Neural progenitor cell (in vitro differentiated cells): ENCODE measurements at places on chromosomes 12 and 14. TPM values are rescaled to one million over a fixed set of nuclear protein-coding genes. Genes with fewer than 3 reads are reported as not detected.
A peak's percentile ranks its signal among the peaks of the same experiment; 100 is the strongest.

Gene MAPKAPK5
- total RNA-seq, result 70.8 and 89.8 TPM in 2 replicates

GRCh38 chr14:40188006-40188405 is 755.8 kb upstream of the FBXO33 start:
- DNase-seq, result no peak
- no peaks in the 10 kb centered on the region for H3K27me3 ChIP-seq
- no peaks in the 10 kb centered on the region for H3K36me3 ChIP-seq

DNA sequence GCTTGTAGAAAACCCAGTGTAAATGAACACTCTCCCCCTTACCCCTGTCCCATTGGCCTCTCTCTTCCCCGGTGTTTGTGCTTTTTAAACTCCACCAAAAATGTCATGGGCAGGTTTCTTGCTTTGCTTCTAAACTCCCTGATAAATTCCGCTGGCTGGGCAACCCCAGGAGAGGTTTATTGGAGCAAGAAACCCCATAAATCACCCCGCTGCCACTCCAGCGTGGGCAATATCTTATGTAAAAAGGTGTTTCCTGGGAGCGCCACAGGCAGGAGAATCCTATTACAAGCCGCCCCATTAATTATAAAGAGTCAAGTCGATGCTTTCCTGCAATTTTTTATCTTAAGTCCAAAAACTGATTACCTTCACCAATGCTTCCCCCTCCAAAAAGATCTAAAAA is 22.8 kb downstream of the LHX5 start:
- no peak for DNase-seq
- no peak overlapping the region for H3K4me3 ChIP-seq
- H3K36me3 ChIP-seq, result no peaks in the 10 kb centered on the region
- no peaks in the 10 kb centered on the region for H3K4me1 ChIP-seq
- no peak overlapping the region for H3K27ac ChIP-seq
- no peaks in the 10 kb centered on the region for H3K27me3 ChIP-seq

DNA sequence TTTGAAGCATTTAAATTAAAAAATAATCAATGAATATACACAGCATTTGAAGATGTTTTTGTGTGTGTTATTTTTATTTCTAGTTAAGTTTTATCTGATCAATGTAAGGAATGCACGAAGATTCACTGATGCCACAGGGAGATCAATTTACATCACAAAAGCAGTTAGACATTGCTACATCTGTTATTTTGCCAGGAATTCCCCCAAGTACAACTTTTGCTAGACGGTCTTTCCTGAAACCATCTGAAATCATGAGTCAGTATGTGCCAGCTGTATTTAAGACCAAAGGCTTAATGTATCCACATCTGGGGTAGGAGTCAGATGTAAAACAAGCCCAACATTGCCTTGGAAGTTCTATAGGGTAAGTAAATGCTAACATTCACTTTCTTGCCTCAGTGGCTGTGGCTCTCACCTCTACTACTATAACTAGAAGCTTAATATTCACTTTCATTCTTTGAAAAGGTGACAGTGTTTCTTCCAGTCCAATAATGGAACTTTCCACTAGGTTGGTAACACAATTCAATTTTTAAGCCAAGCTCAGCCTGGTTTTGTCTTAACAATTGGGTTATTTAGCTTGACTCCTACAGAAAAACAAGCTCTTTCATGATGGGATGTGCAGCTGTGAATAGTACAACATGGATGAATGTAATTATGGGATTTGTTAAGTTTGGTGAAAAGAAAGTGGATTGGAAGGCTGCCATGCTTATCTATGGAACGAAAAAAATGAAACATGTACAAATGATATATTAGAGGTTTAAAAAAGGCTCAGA is 385.4 kb upstream of the TMEM132C start:
- DNase-seq, result no peak
- H3K27ac ChIP-seq, result no peak overlapping the region
- H3K27me3 ChIP-seq, result no peaks in the 10 kb centered on the region
- H3K4me1 ChIP-seq, result no peaks in the 10 kb centered on the region
- H3K36me3 ChIP-seq, result no peaks in the 10 kb centered on the region

Gene LRRC10
- not detected in 2 replicates for total RNA-seq

DNA sequence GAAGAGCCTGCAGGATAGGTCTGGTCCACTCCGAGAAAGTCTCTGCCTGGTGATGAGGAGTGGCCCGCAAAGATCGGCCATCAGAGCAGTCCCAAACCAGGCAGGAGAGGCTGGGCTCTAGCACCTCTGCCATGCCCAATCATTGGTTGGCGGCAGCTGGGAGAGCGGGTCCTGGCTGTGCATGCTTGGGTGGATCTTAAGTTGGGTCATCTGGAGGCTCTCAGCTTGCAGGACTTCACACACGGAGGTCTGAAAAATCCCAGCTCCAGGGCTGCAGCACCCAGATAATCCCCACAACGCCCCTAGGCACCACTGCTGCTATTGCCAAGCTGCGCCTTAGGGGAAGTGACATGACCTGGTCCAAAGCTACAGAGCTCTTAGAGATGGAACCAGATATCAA is 766.7 kb upstream of the TBX3 start:
- no peak for DNase-seq
- H3K27me3 ChIP-seq, result peaks cover 46% of the 10 kb centered on the region
- no peak overlapping the region for H3K4me3 ChIP-seq
- H3K4me1 ChIP-seq, result peaks cover 16% of the 10 kb centered on the region

DNA sequence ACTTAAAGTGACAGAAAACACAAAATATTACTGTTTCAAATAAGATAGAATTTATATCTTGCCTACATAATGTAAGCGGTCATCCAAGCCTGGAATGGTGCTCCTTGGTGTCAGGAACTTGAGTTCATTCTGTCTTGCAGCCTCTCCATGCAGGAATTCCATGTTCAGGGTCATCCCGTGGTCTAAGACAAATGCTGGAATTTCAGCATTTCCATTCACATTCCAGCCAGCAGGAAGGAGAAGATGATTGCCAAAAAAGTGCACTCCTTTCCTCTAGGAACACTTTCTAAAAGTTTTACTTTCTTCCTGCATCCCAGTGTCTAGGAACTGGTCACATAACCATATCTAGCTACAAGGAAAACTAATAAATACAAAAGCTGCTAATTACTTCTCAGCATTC is 106.3 kb downstream of the PTPRO start:
- H3K27ac ChIP-seq, result no peak overlapping the region
- H3K27me3 ChIP-seq, result no peaks in the 10 kb centered on the region
- no peak for DNase-seq
- no peaks in the 10 kb centered on the region for H3K36me3 ChIP-seq

DNA sequence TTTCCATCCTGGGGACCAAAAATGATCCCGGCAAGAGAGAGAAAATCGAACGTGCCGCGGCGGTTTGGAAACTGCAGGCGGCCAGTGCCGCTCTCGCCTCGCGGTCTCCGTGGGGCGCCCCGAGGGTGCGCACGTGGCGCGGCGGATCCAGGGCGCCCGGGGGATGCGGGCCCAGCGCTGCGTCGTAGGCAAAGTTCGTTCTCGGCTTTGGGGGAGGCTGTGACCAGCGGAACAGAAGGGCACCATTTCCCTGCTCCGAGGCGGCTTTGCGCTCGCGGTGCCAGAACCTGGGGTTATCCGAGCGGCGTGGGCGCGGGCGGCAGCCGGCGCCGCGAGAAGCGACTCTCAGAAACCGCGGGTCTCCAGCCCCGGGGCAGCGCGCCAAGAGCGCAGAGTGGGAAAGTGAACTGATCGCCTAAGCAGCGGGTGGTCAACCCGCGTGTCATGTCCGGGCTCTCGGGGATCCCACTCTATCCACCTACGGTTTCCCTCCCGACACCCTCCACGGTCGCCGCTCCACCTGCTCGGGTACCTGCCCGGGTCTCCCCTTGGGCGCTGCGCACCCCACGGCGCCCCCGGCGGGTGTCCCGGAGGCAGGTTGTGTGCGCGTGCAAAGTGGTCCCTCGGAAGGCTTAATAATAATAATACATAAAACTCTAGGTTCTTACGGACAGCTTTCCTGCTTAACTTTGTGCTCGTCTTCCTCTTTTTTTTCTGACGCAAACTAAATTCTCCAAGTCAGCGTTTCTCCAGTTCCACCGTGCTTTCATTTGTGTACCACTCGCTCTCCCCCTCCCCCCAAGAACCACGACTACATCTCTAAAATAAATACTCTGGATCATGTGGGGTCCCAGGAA is 1.2 kb downstream of the ESRRB start:
- peaks cover 100% of the 10 kb centered on the region for H3K27me3 ChIP-seq
- peaks cover 22% of the 10 kb centered on the region for H3K4me1 ChIP-seq
- DNase-seq, result peak; percentile 40
- no peaks in the 10 kb centered on the region for H3K36me3 ChIP-seq
- H3K4me3 ChIP-seq, result peak overlapping the region; percentile 65

DNA sequence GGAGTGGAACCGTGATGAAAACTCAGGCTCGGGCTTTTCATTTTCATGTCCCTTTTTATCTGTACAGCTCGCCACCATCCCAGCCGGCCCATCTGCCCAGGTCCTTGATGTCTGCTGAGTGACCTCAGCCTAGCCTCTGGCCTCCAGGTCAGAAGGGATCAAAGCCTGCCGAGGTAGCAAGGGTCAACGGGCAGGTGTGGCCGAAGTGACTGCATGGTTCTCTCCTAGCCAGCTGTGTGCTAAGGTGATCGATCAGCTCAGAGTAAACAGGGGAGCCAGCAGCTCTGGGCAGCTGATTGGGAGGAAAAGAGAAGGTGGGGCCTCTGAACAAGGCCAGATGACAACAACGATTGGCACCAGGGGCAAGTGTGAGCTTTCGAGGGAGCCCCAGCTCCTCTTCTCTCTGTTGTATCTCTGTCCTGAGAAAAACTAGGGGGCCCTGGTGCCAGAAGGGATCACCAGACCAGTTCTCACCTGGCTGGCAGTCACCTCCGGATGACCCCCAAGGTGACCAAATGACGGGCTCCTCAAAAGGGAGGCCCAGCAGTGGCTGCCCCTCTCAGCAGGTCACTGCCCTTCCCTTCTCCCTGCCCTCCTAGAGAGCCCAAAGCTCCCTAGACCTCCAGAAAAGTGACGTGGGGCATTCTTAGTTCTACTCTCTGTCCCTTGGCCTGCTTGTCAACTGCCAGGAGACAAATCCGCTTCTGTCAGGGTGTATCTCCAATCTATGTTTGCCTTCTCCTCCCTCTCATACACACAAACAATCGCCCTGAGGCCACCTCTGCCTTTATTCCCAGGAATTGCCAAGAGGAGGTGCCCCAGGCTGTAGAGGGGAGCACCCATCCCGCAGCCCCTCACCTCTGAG is 3.4 kb downstream of the SLC6A12 start:
- no peaks in the 10 kb centered on the region for H3K36me3 ChIP-seq
- peaks cover 92% of the 10 kb centered on the region for H3K27me3 ChIP-seq
- H3K27ac ChIP-seq, result no peak overlapping the region
- H3K4me3 ChIP-seq, result no peak overlapping the region
- no peak for DNase-seq

GRCh38 chr12:24553259-24553658 is 395.6 kb downstream of the BCAT1 start:
- no peak overlapping the region for H3K4me3 ChIP-seq
- H3K4me1 ChIP-seq, result peaks cover 29% of the 10 kb centered on the region
- DNase-seq, result no peak
- no peak overlapping the region for H3K27ac ChIP-seq

Gene P2RX7
- total RNA-seq, result 0.46 and 0.71 TPM in 2 replicates

DNA sequence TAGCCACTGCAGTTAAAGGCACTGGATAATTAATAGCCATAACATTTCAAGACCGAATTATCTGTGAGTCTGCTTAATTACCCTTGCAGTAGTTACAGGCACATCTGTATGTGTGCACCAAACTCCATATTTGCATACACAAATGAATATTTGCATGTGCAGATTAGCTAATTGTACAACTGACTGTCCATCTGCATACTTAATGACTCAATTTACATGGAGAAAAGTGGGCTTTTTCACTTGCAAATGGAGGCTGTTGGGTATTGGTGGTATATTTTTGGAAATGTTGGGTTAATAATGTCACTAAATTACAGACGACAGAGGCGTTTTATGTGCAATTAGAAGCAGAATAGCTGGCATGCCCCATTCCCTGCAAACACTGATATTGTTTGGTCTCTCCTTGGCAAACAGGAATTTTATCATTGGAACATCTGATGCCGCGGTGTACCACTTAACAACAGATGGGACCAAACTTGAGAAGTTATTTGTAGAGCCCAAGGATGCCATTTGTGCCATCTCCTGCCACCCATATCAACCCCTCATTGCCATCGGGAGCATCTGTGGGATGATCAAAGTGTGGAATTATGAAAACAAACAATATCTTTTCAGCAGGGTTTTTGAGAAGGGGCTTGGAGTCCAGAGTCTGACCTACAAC is 39.6 kb downstream of the CFAP251 start:
- no peaks in the 10 kb centered on the region for H3K27me3 ChIP-seq
- peaks cover 3% of the 10 kb centered on the region for H3K4me1 ChIP-seq
- DNase-seq, result no peak
- H3K36me3 ChIP-seq, result no peaks in the 10 kb centered on the region
- H3K27ac ChIP-seq, result no peak overlapping the region

Gene ADAMTS20
- 8.6 and 10.9 TPM in 2 replicates for total RNA-seq

DNA sequence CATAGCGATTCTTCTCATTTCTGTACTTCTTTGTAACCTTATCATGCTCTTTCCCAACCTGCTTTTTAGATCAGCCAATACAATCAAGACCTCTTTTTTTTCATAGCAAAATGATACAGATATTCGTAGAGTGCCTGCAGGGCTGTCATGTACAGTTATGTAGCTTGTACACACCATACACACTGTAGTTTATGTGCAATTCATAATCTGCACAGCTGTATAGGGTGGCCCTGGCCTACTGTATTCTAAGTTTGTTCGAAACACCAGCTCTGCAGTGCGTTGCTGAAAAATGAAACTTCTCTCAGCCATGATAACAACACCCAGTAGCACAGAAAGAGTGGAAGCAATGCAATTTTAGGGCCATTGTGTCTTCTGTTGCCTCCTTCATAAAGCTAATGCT is 15.7 kb upstream of the PALS1 start:
- no peak overlapping the region for H3K4me3 ChIP-seq
- no peak overlapping the region for H3K27ac ChIP-seq
- no peaks in the 10 kb centered on the region for H3K4me1 ChIP-seq
- no peaks in the 10 kb centered on the region for H3K36me3 ChIP-seq

DNA sequence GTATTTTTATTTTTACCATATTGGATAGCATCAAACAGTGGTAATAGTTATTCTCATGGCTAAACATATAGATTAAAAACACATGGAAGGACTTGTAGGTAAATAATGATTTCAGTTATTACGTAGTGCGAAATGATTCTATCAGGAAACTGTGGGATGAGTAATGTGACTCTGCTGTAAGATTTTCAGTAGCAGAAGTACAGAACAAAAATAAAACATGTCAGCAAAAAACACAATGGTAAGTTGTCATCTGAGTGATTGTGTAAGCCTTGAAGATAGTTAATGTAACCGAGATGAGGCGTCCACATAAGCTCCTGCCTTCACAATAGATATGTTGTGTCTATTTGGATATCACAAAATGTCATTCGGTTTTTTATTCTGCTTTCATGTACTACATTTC is 99.8 kb downstream of the BORCS5 start:
- H3K4me3 ChIP-seq, result no peak overlapping the region
- no peak for DNase-seq
- H3K27ac ChIP-seq, result no peak overlapping the region
- H3K27me3 ChIP-seq, result no peaks in the 10 kb centered on the region
- no peaks in the 10 kb centered on the region for H3K36me3 ChIP-seq
- H3K4me1 ChIP-seq, result peaks cover 5% of the 10 kb centered on the region
